ENCODE measurements at places on chromosomes 7 and 10.

DNA sequence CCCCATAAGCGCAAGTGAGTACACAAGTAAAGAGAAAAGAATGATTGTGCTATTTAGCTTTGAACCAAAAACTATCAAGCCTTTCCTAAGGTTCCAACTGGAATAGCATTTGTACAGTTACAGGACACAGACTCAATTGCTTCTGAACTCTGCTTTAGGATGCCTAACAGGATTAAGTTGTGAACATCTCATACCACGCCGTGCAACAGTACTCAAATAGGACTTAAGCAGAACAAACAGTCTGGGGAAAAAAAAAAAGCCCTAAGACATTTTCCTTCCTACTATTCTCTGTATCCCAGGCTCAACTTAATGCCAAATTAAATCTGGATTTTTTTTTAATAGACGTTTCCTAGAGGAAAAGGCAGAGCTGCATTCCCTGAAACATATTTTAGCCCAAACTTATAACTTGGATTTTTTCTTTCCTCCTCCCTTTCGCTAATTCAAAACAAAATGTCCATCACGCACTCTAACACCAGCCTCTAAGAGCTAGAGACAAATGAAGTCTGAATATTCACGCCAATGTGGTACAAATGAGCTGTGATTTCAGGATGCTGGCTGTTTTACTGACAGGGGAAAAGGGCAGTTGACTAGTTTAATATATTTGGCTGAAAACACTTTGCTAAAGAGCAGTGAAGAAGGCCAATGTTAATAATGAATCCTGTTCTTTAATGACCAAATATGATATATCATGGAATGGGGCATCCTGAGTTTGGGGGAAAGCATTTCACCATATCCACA lies 68.6 kb downstream of the CALD1 start:
- no peak for DNase-seq

GRCh38 chr10:63588436-63589167 lies 67.4 kb downstream of the REEP3 start:
- no peak for DNase-seq

DNA sequence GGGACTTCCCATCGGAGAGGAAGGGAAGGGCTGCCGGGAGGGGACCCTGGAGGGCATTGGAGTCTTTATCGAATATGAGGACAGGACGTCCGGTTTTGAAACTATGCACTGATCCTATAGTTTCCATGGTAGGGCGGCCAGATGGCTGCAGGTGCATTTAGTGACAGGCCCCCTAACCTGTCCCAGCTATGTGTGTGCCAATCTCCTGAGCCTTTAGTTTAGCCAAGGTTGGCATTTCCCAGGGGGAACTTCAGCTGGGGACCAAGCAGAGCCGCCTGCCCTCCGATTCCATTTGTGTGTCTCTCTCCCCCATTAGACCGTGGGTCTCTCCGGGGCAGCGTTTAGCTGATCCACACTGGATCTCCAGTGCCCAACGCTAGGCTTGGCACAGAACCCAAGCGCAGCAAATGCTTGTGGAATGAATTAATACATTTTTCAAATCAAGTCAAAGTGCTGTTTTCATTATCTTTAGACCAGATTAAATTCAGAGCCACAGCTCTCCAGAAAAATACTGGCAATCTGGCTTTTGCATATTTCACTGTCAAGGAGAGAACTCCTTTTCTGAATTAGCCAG lies 19.9 kb downstream of the TMEM270 start:
- no peak for DNase-seq

- no peak for DNase-seq
Measured at GRCh38 chr7:11737723-11738122, 94.3 kb downstream of the THSD7A start.

DNA sequence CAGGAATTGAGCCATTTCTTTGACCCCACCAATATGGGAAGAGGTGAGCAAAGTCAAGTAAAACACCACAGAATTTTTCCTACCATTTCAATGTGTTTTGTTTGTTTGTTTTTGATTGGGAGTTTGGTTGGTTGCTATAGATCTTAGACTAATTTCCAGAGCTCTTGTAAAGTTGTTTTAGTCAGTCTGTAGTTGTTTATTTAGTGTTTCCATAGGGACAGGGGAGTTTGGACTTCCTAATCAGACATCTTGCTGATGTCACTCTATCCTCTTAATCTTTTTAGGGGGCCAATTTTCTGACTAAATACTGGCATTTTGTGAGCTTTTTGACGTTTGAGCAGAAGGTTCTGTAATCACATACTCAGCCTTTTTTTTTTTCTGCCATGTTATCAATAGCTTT lies 266.9 kb downstream of the ABCA13 start:
- DNase-seq = no peak

DNA sequence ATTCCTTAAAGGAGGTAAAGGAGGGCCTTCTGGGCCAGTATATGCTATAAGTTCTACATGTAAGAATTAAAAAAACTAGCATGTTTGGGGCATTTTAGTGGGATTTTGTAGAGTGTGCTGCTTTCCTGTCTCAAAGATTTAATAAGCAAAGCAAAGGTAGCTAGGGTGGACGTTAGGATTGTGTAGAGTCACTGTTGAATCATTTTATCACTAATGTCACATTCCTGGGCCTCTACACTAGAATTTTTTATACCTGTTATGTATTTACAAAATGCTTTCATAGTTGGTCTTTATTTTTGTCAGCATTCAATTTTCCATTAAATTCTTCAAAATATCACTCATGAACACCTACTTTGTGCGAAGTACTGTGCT lies 139.4 kb upstream of the PHYHIPL start:
- no peak for DNase-seq

Data from AML-193 (cell line).